ENCODE measurements at places on chromosomes 2 and 18. TPM values are rescaled to one million over a fixed set of nuclear protein-coding genes. Genes with fewer than 3 reads are reported as not detected.

Gene PARD6G
- not detected for total RNA-seq

Gene ANKRD30BL
- total RNA-seq = not detected

Gene DTNB
- 20.0 TPM for total RNA-seq

Gene KHK
- 16.3 TPM for total RNA-seq

Gene CD226
- 86.5 TPM for total RNA-seq

Gene COL4A4
- total RNA-seq = not detected

Gene CCL20
- total RNA-seq = 3.4 TPM

Gene IL37
- not detected for total RNA-seq

Measured in activated naive CD4-positive, alpha-beta T cell treated with anti-CD3 and anti-CD28 coated beads, Interleukin-2, amount 50 U/mL, for 72 hours (primary cell).